Fibroblast of skin of abdomen (primary cell): ENCODE measurements at places on chromosomes 6 and 20.

DNA sequence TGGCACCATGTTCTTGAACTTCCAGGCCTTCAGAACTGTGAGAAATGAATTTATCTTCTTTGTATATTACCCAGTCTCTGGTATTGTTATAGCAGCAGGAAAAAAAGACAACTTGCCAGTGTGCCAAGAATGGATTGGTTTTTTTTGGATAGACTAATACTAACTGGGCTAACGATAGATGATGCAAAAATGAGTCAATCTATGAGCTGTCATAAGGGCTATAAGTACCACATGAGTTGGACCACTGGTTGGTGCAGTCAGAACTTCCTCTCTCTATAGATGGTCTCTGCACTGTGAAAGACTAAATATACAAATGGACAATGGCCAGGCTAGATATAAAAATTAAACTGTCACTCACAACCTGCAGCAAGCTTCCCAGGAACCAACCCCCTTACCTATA is 87.6 kb upstream of the COL21A1 start:
- DNase-seq = peak; percentile 78

DNA sequence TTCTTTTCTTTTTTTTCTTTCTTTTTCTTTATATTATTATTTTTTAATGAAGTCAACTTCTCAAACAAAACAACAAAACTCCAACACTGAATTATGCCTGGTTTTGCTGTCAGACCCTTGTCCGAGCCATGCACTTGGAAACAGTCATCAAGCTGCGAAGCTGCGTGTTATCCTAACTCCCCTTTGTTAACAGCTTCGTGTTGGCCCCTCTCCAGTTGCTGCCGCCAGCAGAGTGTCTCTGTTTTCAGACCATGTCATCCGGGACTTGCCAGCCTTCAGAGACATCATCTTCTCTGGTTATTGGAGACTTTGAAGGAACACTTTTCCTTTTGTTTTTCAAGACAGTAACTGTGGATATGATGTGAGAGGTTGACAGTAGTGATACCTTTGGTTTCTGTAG is 83.1 kb downstream of the TRMT11 start:
- DNase-seq = no peak

DNA sequence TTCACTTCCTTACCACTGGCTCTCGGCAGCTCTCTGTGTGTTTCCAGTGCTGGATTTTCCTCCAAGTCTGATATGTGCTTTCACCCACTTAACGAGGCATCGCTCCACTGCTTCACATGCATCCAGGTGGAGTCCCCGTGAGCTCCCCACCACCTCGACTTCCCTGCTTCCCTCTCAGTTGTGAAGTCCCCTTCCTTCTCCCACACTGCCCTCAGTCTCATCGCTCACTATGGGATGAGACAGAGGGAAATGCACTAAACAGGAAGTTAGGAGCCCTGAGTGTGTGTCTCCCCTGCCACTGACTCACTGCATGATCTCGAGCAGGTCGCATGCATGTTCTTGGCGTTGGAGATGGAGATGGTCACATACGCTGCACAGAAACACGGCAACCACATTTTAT is 84.0 kb downstream of the MTHFD1L start:
- no peak for DNase-seq

DNA sequence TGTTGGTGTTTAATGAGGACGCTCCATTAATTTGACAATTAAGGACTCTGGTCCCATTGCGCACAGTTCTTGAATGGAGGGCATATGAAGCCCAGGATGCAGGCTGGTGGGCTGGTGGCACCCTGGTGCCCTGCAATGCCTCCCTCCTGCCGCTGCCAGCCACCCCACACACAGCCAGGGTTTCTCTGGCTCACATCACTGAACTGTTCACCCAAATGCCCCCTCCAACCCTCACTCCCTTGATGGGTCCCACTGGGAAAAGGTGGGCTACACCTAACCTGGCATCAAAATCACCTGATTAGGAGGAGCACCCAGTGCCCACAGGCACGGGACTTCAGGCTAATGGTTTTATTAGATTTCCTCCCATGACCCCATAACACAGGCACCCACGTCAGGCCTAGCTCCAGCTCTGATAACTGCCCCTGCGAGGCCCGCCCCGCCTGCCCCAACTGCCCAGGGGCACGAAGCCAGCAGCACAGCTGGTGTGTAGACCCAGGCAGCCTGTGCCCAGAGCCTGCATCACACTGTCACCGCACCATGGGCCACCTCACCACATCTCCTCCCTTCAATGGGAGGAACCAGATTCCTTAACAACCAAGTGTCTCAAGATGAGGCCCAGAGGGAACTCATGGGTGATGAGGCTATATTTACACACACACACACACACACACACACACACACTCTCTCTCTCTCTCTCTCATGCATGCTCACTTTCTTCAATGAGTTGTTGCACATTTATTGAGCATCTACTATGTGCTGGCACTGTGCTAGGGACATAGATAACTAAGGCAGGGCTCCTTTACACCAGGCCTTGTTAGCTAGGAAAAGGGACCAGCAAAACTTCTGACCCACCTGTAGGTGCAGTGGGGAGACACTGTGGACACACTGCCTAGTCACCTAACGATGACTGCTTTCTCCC is 107.3 kb downstream of the NOL4L start:
- peak; percentile 14 for DNase-seq

DNA sequence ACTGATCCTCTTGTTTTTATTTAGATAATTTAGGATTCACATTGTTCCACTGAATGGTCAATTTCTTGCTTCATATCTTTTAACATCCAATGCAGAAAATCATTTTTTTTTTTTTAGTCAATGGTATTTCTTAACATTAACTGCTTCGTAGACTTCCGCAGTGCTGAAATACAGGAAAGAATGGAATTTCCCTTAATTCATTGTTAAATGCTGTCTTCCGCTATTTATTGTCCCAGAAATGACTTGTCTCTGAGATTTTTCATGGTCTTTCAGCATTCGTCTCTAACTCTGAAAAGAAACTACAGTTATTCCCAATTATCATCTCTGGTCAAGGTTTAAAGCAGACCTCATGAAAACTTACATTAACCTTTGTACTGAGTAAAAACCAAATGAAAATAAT is 1029.1 kb upstream of the MANEA start:
- no peak for DNase-seq

DNA sequence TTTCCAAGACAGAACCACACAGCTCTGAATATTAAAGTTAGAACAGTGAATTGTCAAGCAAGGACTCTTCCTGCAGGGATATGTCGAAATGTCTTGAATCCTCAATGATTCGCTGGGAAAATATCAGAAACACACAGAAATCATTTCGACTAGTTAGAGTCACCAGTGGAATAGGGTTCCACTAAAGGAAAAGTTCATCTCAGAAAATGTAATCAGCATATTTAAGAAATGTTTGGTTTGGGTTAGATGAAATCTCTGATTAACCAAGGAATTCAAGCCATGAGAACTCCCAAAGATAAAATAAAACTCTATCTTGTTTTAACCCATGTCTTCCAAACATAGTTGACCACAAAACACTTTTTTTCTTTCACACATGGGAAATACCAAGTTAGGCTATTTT is 621.0 kb upstream of the NRSN1 start:
- DNase-seq = peak; percentile 75

GRCh38 chr6:105364243-105364642 is 38.6 kb downstream of the PREP start:
- DNase-seq = no peak

- DNase-seq = no peak
Observed at GRCh38 chr20:32019156-32019510, 8.9 kb downstream of the CCM2L start.

GRCh38 chr6:19153270-19153980 is 683.7 kb upstream of the ID4 start:
- DNase-seq = peak; percentile 72

DNA sequence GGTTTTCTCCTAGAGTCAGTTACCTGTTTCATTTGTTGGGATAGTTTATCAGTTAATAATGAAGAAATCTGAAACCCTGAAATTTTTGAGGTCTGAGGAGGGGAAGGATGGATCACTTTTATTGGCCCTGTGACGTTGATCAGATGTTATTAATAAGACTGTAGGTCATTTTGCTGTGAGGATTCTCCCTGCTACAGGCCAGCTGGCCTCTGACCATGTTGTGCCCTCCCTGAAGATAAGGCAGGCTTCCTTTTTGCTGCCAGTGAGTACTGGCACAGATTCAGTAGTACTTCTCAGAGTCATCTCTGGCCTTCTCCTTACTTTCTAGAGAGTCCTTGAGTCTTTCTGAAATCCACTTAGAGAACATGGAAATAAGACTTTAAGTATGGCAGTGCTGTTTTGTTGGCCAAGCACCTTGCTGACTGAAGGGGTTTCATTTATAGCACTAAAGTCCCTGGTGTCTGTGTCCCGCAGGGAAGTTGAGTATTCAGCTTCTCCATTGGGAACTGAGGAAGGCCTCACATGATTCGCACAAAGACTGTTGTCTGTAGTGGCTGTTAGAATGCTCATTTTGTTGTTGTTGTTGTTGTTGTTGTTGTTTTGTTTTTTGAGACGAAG is 202.6 kb downstream of the DTNBP1 start:
- no peak for DNase-seq

- DNase-seq = peak; percentile 74
Observed at GRCh38 chr6:2197177-2197671, 48.2 kb downstream of the GMDS start.

DNA sequence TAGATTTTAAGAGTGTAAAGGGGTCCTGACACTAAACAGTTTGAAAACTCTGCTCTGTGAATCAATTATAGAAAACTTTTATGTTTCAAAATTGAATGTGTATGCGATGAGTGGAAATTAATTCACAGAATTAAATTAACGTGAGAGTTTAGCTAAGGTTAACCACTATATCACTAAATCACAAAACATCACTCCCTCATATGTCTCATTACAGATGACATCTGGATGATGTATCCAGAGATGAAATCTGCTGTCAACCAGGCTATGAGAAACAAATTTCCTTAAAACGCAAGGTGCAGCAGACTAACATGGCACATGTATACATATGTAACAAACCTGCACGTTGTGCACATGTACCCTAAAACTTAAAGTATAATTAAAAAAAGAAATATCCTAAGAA is 27.3 kb downstream of the PRSS35 start:
- no peak for DNase-seq

DNA sequence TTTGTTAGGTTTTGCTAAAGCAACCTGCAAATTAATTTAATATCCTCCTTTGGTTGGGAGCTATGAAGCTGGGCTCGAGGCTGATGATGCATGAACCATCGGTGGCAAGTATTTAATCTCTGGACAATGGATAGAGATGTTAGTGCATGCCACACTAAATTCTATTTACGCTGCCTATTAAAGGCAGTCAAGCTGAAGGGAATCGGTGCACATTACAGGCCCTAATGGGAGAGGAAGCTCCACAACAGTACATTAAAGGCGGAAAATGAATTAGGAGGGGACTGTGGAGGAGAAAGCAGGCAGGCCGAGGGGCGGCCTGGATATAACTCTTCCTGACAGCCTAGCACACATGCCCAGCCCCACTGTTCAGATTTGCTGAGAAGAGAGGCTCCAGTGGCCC is 132.4 kb upstream of the MAFB start:
- DNase-seq = no peak

- DNase-seq = peak; percentile 21
Observed at GRCh38 chr6:4180652-4181255, 45.4 kb upstream of the ECI2 start.

- peak; percentile 34 for DNase-seq
Observed at GRCh38 chr6:47672816-47673215, 25.6 kb upstream of the ADGRF4 start.

DNA sequence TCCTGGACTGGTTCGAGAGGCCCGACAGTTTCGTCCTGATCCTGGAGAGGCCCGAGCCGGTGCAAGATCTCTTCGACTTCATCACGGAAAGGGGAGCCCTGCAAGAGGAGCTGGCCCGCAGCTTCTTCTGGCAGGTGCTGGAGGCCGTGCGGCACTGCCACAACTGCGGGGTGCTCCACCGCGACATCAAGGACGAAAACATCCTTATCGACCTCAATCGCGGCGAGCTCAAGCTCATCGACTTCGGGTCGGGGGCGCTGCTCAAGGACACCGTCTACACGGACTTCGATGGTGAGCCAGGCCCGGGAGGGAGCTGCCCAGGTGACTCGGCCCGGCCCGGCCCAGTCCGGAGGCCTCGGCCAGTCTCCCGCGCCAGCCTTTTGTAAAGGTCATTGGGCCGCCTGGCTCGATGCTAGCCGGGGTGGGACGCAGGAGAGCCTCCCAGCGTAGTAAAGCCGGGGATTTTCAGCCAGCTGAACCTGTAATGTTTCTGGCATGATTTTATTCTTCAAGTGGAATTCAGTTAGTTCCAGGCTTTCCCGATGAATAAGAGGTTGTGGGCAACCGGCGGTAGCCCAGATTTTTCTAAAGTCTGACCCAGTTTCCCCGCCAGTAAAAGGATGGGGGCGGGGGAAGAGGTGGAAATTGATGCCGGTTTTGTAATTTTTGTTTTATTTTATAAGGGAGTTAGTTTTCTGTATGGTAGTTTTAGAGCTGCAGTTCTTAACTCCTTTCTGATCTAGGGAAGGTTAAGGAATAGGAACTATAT is 1.4 kb downstream of the PIM1 start:
- DNase-seq = peak; percentile 29

GRCh38 chr6:134303891-134304290 is 14.0 kb downstream of the SGK1 start:
- no peak for DNase-seq

DNA sequence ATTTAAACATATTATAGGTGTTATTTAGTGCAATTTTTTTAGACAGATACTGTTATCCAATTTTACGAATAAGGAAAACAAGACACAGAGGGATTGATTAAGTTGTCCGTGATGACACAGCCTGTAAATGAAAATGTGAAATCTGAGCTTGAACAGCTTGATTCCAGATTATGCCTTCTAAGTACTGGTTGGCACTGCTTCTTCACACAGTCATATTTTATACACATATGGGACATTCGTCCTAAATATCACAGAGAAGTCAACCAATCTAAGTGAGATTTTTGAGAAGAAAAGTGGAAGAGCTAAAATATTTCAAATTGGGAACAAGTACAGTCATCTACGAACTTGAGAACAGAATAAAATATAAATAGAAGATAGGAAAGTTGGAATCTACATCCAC is 756.3 kb downstream of the BCKDHB start:
- no peak for DNase-seq

DNA sequence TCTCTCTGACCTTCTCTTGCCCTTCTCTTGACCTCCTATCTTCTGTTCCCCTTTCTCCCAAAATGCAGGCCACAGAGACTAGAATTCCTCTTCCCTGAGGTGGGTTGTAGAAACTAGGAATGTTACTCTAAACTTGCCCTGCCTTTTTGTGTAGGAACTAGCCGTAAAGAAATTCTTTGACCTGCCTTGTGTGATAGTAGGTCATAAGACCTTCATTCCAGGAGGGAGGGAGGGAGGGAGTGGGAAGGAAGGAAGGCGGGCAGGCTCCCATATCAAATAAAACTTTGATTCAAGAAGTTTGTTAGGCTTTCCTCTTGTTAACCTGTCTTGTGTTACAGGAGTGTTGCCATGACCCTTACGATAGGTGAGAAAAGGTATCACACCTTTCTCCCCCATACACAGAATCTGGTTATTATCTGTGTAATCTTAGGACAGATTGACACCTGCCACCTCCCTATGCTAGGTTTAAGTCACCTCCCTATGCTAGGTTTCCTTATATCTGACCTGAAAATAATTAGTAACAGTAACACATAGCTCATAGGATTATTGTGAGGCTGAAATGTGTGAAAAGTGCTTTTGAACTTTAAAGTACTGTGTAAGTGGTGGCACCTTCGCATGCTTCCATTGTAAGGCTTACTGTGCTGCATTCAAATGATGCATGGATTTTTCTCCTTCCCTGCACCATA is 32.6 kb upstream of the FUCA2 start:
- DNase-seq = no peak

GRCh38 chr20:48532028-48532427 is 295.8 kb downstream of the PREX1 start:
- no peak for DNase-seq
